Colonic mucosa (tissue), 4 donors: ENCODE measurements at places on chromosomes 1 and 21.

DNA sequence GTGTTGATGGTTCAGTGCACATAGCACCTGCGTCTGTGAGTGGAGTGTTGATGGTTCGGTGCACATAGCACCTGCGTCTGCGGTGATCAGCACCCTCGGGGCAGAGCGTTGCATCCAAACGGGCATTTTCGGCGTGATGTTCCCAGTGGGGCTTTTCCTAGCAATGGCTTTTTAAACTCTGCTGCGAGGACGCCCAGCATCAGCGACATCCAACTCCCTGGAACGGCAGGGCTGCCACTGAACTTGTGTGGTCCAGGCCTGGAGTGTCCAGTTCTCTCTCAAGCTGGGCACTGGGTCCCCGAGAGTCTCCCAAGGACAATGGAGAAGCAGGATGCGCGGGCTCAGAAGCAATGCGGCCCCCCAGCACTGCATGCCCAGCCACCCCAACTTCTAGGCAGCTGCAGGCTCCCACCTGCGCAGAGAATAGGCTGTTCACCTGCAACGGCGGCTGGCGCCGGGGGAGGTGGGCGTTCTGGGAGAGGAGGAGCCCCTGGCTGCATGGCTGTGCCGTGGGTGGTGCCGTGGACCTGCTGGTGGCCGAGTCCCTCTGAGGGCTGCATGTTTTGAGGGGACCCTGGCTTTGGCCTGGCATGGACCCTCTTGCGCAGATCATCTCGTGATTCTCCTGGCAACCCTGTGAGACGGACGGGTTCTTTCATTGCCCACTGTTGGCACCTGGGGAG lies 10.1 kb upstream of the C1orf174 start:
- no peak overlapping the region for H3K27ac ChIP-seq
- H3K4me3 ChIP-seq: no peak overlapping the region
- H3K27me3 ChIP-seq: no peaks in the 10 kb centered on the region
- H3K36me3 ChIP-seq: no peaks in the 10 kb centered on the region
- DNase-seq: no peak
- H3K4me1 ChIP-seq: no peaks in the 10 kb centered on the region

- no peaks in the 10 kb centered on the region for H3K27me3 ChIP-seq
- no peaks in the 10 kb centered on the region for H3K36me3 ChIP-seq
- DNase-seq: no peak
- H3K27ac ChIP-seq: no peak overlapping the region
- no peak overlapping the region for H3K4me3 ChIP-seq
- no peaks in the 10 kb centered on the region for H3K4me1 ChIP-seq
Observed at GRCh38 chr1:200258447-200259375, 151.1 kb downstream of the ZNF281 start.

DNA sequence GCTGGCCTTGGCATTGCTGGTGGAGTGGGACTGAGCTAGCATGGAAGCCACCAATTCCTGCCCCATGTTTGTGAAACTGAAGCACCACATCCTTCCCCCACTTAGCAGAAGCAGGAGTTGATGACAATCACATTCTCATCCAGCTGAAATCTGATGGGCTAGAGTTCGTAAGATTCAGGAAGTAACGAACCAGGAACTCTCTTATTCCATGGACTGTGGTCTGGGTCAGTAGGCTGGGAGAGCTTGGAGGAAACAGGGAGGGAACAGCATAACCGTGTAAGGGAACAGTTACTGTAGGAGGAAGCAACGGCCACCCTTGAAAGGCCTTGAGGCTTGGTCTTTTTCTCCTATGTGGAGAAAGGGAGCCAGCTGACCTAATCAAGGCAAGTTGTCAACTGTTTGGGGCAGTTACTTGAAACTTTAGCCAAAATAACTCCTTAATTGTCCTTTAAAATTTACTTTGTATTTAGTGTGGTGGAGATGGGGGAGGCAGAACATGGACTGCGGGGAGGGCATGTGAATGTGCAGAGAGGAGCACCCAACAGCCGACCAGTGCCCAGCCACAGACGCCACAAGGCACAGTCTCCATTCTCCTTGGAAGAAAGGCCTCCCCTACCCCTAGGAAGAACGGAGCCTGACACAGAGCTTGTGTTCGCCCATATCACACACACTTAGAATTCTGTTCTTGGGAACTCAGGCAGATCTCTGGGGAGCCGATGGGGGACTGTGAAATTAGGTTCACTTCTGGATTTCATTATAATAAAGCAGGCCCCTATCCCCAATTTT lies 2.0 kb upstream of the COQ8A start:
- H3K27me3 ChIP-seq: no peaks in the 10 kb centered on the region
- peak; percentile 48 for DNase-seq
- peaks cover 10% of the 10 kb centered on the region for H3K4me1 ChIP-seq
- no peak overlapping the region for H3K4me3 ChIP-seq
- H3K27ac ChIP-seq: peak overlapping the region; percentile 98

DNA sequence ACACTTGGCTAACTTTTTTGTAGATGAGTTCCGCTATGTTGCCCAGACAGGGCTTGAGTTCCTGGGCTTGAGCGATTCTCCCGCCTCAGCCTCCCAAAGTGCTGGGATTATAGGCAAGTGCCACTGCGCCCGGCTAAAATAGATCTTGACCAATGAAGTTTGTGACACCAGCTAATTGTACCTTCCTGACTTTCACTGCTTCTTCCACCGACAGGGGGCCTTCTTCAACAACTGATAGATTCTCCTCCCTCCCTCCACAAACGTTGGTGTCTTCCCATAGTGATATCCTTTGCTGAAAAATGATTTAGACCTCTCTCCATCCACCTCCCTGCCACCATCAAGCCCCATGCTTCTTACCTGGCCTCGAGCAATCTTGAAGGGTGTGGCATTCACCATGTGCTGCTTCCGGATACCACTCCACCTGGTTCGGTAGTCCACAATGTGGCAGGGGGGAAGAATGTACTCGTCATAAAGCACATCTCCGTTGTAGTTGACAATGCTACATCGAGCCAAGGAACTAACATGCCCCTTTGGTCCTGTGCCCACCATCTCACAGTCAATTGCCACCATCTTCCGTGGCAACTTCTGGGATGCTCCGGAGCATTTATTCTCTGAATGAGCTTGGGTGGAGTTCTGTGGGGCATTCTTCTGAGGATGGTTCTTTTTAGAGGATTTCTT lies 1.6 kb upstream of the METTL25B start:
- H3K4me3 ChIP-seq: peak overlapping the region; percentile 24
- H3K27me3 ChIP-seq: no peaks in the 10 kb centered on the region
- no peak overlapping the region for H3K27ac ChIP-seq
- H3K36me3 ChIP-seq: peaks cover 10% of the 10 kb centered on the region

DNA sequence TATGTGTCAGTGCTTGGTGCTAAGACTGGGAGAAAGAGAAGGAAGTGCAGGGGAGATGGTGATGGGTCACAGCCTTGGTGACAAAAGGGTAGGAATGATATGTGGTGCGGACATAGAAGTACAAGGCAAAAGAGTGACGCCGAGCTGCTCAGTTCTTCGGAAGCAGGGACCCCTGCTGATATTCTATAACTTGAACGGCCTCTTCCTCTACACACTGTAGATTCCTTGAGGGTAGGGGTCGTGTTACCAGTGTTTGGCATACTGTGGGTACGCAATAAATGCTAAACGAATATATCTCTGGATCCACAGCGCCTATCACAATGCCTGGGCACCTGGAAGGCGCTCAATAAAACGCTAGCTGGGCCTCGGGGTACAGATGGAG lies 488 bp downstream of the DBT start:
- H3K36me3 ChIP-seq: no peaks in the 10 kb centered on the region
- peak overlapping the region; percentile 67 for H3K4me3 ChIP-seq
- DNase-seq: no peak
- H3K27ac ChIP-seq: peak overlapping the region; percentile 53
- no peaks in the 10 kb centered on the region for H3K27me3 ChIP-seq

- no peaks in the 10 kb centered on the region for H3K4me1 ChIP-seq
- peak overlapping the region; percentile 66 for H3K27ac ChIP-seq
- H3K4me3 ChIP-seq: no peak overlapping the region
- H3K36me3 ChIP-seq: no peaks in the 10 kb centered on the region
Observed at GRCh38 chr1:45953934-45954847, 150.8 kb downstream of the MAST2 start.
